ENCODE measurements at places on chromosomes 2 and 18.

- DNase-seq, result no peak
These were observed 8.1 kb downstream of the EMILIN2 start for GRCh38 chr18:2854875-2855274.

GRCh38 chr18:27763341-27763740 is 413.6 kb downstream of the CDH2 start:
- DNase-seq, result no peak

GRCh38 chr2:239137165-239137897 is 263.5 kb downstream of the HDAC4 start:
- DNase-seq, result no peak

GRCh38 chr2:230591850-230592249 is 120.8 kb upstream of the CAB39 start:
- DNase-seq, result no peak

- no peak for DNase-seq
These were observed 11.3 kb upstream of the EXOC6B start for GRCh38 chr2:72837171-72837570.

All from stimulated activated CD4-positive, alpha-beta T cell treated with anti-CD3 and anti-CD28 coated beads, Interleukin-1b, Interleukin-23, amount 100 ng/mL, for 1 hour (primary cell).